ENCODE measurements at places on chromosomes 12 and 14.

GRCh38 chr14:93975791-93976476, 436 bp downstream of the ASB2 start:
- no peak for DNase-seq

DNA sequence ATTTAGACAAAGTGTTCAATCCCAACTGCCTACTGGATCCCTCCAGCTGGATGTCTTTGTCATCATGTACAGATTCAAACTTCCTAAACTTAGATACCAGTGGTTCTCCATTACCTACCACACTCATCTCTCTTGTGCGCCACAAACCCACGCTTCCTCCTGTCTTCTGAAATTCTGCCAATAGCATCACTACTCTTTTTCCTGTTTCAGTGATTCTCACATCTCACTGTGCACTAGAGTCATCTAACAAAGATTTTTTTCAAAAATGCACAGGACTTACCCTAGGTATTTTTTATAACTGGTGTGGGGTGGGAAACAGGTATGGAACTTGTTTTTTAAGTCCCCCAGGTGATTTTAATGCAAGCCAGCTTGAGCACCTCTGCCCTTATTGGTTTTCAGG, 5.9 kb downstream of the PSMB5 start:
- no peak for DNase-seq

DNA sequence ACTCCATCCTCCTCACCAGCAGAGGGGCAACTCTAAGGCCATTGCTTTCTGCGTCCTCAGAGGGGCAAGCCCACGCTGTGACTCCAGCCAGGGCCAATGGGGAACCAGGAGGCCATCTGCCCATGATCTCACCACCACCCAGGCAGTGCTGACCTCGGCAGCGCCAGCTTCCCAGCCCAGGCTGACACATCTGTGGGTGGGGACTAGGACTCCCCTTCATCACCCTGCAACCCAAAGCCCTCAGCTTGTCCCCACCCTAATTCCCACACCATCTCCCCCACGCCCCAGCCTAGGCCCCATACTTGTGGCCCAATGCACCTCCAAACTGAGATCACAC, 58.6 kb downstream of the VWF start:
- DNase-seq = no peak

GRCh38 chr14:77541905-77542304, 43.3 kb upstream of the ISM2 start:
- DNase-seq = no peak

DNA sequence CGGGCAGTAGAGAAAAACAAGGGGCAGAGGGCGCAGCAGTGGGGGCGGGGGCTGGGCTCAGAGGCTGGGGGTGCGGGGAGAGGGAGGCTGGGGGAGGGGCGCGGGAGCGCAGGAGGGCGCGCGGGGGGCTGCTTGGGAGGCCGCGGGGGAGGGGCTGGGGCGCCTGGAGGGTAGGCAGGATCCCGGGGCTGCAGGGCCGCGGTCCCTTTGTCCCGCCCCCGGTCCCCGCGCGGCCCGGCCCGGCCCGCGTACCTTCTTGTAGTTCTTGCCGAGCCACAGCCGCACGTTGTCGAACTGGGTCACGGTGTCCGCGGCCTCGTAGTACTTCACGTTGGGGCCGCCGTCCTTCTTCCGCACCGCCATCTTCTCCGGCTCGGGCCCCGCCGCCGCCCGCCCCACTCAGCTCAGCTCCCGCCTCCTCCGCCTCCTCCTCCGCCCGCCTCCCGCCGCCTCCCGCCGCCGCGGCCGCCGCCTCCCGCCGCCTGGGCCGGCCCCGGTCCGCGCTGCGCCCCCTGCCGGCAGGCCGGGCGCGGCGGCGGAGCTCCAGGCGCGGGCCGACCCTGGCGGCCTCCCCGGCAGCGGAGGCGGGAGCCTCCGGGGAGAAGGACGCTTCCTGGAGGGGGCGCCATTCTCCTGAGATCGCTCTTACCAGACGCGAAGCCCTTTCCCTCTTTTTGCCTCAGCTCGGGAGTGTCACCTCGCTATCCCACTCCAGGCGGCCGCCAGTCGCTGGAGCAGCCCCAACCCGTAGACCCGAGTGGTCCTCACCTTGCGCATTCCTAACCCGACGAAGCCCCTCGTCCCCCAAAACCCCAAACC, at the start of gene SMARCC2:
TSS of gene SMARCC2 (minus strand) at position 385 of the 819 bp plus-strand sequence. CDS start at position 363, 22 bp downstream.
- peak; percentile 84 for DNase-seq

DNA sequence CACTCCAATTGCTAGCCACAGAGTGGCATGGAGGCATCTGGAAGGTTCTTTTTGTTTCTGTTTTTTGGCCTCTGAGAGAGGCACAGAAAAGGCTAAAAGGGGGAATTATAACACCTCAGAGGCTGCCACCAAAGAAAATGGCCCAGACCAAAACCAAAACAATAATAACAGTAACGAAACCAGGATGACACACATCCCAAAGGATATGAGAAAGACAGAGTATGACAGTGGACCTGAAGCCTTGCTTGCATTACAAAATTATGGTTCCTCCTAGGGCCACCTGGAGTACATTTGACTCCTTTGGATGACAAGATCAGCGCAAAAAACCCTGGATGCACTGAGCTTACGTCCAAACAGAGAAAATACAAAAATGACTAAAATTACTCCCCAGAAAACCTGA, 152.7 kb downstream of the AEBP2 start:
- no peak for DNase-seq

- no peak for DNase-seq
Observed at GRCh38 chr12:57993834-57994233, 52.5 kb downstream of the ATP23 start.

DNA sequence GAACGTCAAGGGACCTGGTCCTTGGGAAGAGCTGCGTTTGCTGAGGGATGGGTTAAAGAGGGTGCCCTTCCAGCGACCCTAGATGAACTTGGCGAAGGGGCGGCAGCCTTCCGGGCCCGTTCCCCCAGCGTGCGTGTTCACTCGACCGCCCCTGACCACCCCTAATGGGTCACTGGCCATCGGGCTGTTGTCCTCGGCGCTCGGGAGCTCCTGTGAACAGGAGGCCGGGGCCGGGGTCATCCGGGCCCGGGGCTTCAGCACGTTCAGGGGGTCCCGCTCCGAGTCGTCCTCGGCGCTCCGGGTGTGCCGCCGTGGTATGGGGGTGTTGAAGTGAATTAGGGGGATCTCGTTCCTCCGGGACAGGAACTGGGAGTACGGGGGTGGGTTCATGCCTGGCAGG, 9.2 kb downstream of the FGF23 start:
- DNase-seq = no peak

GRCh38 chr12:104505095-104505818, 48.5 kb downstream of the CHST11 start:
- DNase-seq = no peak

DNA sequence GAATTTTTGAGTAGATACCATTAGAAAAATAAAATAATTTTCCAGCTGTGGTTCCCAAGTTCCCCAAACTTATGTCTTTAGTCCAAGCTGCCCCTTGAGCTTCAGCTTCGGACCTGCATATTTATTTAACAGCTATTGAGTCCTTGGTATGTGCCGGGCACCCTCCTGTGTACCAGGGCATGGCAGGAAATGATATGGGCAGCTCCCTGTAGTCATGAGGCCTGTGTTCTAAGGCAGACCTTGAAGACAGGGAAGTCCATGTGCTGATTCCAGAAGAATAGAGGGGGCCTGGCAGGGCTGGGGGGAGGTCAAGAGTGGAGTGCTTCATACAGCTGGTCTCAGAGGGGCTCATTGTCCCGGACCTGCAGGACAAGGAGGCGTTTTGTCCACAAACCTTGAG, 29.2 kb downstream of the TRAF3 start:
- DNase-seq = no peak

- DNase-seq = no peak
Observed at GRCh38 chr14:36852981-36853691, 191.5 kb downstream of the PAX9 start.

DNA sequence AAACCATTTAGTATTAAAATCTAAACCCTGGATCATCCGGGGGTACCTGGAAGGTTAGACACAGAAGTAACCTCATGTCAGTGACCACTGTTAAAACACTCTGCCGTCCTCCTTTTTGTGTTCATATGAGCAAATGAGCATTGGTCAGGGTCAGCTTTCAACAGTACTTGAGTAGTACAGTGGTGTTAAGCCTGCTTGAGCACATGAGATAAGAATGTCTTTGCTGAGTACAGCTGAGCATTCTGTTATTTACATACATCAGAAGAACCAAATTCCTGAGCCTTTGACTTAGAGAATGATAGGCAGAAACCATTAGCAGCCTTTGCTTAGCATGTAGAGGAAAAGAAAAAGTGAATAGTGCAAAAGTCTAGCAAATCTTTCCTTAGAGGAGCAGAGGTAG, 38.6 kb upstream of the LRTM2 start:
- DNase-seq = no peak

DNA sequence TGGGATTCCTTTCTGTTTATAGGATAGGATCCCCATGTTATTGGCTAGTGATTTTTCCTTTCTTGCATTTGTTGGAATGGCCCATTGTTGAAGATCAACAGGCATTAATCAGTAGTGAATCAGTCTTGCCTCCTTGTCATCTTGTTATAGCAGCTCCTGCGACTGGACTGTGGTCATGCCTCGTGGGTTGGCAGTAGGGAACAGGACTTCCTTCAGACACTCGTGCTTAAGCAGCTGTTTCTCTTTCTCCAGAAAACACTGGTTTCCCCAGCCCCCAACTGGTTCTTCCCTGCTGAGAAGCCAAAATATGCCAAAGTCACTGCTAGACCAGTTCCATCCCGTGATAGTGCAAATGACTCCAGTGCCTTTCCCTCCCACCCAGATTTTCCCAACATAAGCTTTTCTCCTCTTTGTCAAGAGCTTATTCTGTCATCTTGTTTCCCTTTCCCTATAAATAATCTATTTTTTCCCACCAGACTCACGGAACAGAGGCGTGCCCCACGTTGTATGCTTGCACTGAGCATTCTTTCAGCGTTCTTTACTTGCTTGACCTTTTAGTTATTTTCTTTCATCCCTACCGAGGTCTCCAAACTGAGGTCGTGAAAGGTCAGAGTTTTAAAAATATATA, 83.5 kb downstream of the SAMD4A start:
- DNase-seq = no peak

DNA sequence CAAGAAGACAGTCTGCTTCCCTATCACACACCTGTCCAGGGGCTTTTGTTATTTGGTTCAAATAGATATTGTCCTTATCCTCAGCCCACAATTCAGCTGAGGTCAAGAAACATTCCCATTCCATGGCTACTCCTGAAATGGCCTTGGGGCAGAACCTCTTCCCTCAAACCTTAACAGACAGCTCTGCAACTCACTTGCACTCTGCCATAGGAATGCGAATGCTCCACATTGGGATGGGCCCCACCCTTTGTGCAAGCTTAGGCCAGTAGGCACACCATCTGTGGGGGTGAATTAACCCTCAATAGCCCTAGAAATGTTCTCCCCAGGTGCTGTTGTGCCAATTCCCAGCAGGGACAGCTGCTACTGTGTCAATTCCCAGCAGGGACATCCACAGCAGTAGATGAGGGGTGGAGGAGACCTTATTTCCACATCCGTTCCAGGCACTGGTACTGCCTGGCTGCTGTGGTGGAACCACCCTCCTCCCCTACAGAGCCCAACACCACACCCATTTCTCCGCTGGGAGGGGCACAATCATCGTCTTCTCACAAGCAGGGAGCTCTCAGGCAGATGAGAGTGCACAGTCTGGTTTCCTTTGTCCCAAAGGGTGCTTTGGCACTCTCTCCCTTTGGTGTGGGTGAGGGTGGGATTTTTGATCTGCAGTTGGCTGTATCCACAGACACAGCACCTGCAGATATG, 42.3 kb upstream of the GLIPR1 start:
- no peak for DNase-seq

GRCh38 chr14:23071921-23072539, 14.7 kb upstream of the CDH24 start:
- no peak for DNase-seq

DNA sequence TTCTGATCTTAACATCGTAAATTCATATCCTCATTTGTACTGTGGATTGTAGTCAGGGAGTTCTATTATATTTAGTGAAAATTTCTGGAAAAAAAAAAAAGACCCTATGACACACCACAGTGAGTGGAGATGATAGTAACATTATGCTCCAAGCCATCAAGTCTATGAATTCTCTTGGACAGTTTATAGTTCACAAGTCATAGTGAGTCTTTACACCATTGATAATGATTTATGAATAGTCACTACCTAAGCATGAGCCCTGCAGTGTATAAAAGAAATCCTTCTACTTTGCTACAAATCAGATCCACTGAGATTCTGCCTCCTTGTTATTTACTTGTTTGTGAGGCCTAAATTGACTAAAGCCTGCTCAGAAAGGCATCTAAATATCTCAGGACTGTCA, 772.2 kb upstream of the NOVA1 start:
- no peak for DNase-seq

DNA sequence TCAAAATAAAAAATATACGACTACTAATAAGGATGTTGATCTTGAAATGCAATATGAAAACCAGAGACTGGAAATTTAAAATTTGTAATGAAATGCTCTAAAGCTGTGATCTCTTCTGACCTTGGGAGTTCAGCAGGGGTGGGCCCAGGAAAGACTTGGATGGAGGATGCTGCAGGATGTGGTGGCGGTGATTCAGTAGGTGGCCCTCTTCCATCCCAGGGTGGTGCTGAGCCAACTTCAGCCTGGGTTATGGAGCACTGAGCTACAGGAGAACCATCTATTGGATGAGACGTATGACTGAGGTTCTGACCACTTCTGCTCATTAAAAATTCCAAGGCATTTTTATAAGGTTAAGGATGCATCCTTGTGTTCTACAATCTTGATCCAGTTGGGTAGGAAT, 6.9 kb upstream of the PDE3A start:
- no peak for DNase-seq

DNA sequence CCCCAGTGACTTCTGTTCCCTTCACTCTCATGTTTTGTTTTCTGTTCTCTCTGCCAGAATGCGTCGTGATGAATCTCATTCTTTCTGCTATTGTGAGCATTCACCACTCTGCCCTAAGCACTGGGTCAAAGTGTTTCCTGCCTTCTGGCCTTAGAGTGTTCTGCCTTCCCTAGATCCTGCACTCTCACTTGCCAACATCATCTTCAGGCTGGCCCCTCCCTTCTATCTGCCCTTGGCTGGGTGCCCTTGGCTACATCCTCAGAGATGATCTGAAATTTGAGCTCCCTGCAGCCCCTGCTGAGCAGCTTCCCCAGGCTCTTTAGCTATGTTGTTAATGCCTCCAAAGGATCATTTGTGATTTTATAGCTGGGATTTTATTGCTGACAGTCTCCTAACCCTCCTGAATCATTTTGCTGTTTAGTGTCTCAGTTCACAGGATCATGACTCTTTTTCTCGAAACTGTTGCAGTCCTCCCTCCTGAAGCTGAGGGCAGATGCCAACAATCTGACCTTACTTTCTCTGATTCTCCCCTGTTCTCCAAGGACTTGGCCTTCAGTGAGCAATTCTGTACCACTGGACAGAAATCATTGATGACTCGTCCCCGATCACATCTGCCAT, 4.5 kb downstream of the DHRS2 start:
- no peak for DNase-seq

- no peak for DNase-seq
Observed at GRCh38 chr12:3277306-3277943, 200.2 kb downstream of the TSPAN9 start.

- no peak for DNase-seq
Observed at GRCh38 chr12:125092872-125093680, 27.8 kb downstream of the AACS start.

GRCh38 chr14:92832137-92832700, 38.1 kb downstream of the GOLGA5 start:
- DNase-seq = no peak
